ENCODE measurements at places on chromosomes 1 and 21.

GRCh38 chr1:235902677-235903542, 36.2 kb upstream of the LYST start:
- DNase-seq = no peak

GRCh38 chr21:17644186-17644585, 31.5 kb upstream of the BTG3 start:
- DNase-seq = no peak

GRCh38 chr1:18266391-18266790, 158.8 kb downstream of the IGSF21 start:
- DNase-seq = no peak

- no peak for DNase-seq
Measured at GRCh38 chr1:8032366-8032910, 6.3 kb upstream of the ERRFI1 start.

DNA sequence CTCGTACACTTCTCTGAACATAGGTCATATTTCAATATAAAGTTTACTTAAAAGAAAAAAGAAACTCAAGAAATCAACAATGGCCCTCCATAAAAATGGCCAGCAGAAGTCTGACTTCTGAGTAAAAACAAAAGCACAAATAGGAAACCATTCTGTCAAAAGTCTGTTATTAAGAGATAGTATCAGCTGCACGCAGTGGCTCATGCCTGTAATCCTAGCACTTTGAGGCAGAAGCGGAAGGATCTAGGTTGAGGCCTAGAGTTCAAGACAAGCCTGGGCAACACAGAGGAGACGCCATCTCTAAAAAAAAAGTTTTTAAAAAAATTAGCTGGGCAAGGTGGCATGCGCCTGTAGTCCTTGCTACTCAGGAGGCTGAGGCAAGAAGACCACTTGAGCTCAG, 67.3 kb downstream of the PUM1 start:
- no peak for DNase-seq

GRCh38 chr1:170030212-170030611, 44.3 kb downstream of the KIFAP3 start:
- DNase-seq = no peak

GRCh38 chr1:150696162-150696561, 792 bp downstream of the GOLPH3L start:
- DNase-seq = no peak

DNA sequence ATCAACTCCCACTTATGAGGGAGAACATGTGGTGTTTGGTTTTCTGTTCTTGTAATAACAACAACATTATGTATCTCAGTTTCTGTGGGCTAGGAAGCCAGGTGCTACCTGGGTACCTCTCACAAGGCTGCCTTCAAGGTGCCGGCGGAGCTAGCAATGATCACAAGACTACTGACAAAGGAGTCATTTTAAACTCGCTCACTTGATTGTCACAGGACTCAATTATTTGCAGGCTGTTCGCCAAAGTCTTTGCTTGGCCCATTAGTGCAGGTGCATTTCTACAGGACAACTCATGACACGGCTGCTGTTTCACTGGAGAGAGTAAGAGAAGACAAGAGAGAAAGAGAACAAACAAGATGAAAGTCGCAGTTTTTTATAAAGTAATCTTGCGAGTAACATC, 1237.4 kb upstream of the TMPRSS15 start:
- DNase-seq = no peak

- no peak for DNase-seq
Measured at GRCh38 chr1:116943438-116943837, 33.7 kb downstream of the PTGFRN start.

- no peak for DNase-seq
Measured at GRCh38 chr1:60185684-60186083, 112.1 kb upstream of the C1orf87 start.

GRCh38 chr1:187570166-187570565, 741.4 kb downstream of the PLA2G4A start:
- no peak for DNase-seq

DNA sequence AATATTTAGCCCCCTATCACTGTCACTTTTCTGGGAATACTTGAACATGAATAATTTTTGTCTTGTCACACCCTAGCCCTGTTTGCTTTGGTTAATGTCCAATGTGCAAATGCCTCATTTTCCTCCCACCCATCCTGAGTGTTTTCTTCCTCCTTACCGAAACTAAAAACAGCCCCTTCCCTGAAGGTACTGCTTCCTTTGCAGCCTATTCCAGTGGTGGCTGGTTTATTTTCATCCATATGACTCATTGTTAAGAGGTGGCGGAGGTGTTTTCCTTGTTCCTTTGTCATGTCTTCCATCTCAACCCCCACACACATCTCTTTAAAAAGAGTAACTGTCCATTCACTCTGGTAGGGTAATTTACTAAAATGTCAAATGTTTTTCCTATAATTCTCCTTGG, 40.4 kb downstream of the CD55 start:
- no peak for DNase-seq

DNA sequence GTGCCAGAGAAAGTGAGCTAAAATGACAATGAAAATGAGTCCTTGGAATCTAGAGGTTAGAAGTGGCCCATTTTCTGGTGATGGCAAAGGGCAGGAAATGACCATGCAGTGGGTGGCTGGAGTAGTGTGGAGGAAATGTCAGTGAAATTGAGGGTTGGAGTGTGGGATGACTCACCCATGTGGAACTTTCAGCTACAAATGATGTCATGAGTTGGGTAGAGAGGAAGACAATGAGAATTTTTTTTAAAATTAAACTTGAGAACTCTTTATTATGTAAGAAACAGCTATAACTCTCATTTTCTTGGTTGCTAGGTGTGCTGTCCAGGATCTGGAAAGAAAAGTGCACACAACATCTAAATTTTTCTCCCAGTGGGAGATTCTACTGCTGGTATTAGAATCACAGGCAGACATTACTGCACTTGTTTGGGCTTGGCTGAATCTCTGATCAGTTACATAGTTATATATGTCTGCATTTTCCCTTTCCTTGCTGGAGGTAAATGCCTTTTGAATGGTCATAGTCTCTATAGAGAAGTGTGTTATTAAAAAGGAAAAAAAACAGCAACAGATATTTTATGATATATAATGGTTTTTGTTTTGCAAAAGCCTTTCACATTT, 56.8 kb upstream of the GNG12 start:
- DNase-seq = no peak

DNA sequence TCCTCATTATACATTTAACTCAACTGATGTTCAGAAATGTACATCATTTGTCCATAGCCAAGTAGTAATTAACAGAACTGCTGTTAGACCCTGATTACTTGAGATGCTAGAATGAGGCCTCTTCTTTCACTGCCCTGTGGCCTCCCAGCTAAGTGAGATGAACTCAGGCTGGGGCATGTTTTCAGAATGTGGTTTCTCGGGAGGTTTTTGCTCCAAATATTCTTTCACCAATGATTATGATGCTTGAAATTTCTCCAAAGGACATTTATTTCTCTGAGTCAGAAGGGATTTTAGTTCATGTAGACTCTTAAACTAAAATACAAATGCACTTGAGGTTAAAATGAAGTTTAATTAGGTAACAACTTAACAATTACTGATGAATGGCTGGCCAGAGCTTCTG, 34.6 kb upstream of the ADAMTS5 start:
- DNase-seq = no peak

DNA sequence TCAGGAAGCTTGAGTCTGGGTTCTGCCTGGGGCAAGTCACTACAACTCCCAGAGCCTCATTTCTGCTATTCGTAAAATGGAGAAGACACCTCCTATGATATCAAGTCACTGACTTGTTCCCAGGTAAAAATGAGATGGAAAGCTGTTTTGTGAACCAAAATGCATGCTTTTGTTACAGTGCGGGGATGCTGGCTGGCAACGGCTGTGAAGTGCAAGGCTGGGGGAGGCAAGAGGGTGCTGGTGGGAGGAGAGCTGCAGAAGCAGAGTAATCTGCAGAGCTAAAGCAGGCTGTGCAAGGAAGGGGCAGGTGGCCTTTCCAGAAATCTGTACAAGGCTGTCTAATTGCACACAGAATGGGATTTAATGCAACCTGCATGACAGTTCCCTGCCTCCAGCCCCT, 150.9 kb downstream of the CNIH3 start:
- DNase-seq = no peak

- DNase-seq = no peak
Measured at GRCh38 chr1:7373876-7374562, 397.1 kb upstream of the VAMP3 start.

DNA sequence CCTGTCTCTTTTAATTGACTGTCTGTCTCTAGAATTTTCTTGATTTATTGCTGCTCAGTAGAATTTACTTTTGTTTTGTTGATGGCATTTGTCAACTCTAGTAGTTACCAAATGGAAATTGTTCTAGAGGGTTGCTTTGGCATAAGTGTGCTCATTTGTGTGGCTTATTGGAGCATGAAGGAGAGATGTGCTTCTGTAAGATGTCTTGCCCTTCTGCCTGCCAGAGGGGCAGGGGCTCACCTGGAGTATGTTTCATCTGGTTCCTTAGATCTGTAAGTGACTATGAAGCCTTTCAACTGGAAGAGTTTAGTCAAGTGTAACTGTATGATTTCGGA, 345.5 kb downstream of the DISC1 start:
- no peak for DNase-seq

GRCh38 chr1:86356247-86356646, 39.9 kb downstream of the ODF2L start:
- DNase-seq = no peak

DNA sequence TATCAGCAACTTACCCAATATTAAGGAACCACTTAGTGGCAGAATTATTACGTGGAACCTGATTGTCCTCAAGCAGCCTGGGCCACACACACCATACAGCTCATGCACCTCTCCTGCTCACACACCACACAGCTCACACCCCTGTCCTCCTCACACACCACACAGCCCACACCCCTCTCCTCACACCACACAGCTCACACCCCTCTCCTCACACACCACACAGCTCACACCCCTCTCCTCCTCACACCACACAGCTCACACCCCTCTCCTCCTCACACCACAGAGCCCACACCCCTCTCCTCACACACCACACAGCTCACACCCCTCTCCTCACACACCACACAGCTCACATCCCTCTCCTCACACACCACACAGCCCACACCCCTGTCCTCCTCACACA, 36.8 kb upstream of the LAMC2 start:
- DNase-seq = no peak

DNA sequence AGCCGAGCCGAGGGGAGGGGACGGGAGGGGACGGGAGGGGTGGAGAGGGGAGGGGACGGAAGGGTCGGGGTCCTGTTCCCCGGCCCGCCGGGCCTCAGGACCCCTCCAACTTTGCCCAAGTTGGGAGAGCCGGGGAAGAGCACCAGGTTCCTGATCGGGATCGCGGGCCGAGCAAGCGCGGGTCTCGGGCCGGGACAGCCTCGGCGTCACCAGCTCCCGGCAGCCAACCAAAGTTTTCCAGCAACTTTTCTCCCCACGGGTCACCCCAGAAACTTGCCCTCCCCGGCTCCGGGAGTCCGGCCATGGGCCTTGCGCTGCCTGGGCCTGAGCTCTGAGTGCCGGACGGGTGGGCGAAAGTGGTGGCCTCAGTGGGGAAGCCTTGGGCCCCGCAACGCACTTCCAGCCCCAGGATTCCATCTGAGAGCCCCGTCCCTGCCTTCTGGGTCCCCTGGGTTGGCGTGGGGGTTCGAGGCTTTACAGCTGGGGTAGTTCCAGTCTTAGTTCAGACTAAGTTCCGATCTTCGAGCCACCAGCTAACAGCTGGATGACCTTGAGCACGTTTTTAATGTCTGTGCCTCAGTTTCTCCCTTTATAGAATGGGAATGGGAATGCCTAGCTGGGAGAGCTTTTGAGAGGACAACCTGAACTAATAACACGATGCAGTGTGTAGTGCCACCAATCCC, 458 bp downstream of the ZC3H12A start:
- DNase-seq = no peak

- no peak for DNase-seq
Measured at GRCh38 chr21:15289896-15290841, 225.4 kb upstream of the NRIP1 start.

- DNase-seq = no peak
Measured at GRCh38 chr1:5649166-5649551, 343.1 kb downstream of the NPHP4 start.

DNA sequence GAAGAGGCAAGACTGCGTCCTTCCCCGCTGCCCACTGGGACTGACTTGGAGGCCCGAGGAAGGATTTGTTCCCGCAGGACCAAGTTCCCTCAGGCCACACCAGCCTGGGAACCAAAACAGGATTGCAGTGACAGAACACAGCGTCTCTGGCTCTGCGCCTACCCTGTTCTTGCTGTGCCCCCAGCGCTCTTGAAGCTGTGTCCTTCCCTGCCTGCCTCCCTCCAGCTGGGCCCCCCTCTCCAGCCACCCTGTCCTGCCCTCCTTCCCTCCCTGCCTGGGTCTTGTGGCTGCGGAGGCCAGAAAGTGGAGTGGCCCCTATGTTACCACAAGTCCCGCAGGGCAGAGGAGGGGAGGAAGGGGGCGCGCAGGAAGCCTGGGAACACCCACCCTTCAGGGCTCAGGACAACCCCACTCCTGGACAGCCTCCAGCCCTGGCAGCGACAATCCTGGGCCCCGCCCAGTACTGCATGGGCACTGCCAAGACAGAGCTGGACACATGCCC, 164.9 kb downstream of the DYRK1A start:
- no peak for DNase-seq

DNA sequence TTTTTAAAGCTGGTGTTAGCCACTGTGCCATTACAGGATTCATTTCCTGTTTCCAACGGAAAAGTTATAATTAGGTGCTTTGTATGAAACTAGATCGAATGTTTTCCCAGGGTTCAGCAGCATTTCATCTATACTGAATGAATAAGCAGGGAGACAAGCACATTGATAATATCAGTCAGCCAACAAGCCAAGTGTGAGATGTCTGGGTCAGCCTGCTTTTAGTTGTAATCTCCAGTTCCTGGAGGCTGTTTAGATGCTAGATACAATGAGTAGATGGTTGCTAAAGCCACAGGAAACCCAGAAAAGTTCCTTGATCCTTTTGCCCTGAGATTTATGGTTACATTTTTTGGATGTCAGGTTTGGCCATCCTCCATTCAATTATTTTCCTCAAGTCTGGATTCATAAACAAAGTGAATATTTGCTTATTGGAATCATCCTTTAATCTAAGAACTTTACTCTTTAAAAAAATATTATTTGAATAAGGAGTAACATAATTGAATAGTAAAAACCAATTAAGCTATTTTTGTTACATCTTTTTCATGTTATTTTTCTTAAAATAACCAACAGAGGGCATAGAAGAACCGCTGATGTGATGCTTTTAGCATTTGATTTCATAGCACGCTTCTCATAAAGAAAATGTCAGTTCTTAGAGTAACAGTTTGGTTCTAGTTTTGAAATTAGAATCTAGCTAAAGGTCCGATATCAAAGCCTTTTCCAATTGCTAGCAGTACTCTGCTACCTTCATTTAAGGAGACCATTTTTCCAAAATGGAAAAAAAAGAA, 76.6 kb downstream of the HSPA13 start:
- DNase-seq = no peak

- no peak for DNase-seq
Measured at GRCh38 chr1:159911326-159912070, 11.5 kb upstream of the CFAP45 start.

GRCh38 chr1:226731257-226731893, 7.7 kb downstream of the ITPKB start:
- DNase-seq = no peak

DNA sequence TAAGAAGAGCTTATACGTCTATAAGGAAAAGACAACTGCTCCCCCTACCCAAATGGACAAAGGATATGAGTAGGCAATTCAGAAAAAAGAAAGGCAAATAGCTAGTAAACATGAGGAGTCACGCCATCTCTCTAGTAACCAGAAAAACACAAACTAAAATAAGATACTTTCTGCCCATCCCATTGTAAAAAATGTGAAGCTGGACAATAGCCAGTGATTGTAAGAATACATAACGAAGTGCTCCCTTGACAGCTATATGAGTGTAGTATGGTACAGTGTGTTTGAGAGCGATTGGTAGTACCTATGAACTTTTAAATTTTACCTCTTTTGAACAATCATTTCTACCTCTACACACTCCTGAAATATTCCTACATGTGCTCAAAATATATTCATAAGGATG, 7.5 kb upstream of the GJA8 start:
- DNase-seq = no peak

Measured in stimulated activated CD4-positive, alpha-beta T cell treated with anti-CD3 and anti-CD28 coated beads, Interleukin-2, amount 100 ng/mL, for 24 hours (primary cell).